ENCODE measurements at places on chromosomes 6 and 20.

DNA sequence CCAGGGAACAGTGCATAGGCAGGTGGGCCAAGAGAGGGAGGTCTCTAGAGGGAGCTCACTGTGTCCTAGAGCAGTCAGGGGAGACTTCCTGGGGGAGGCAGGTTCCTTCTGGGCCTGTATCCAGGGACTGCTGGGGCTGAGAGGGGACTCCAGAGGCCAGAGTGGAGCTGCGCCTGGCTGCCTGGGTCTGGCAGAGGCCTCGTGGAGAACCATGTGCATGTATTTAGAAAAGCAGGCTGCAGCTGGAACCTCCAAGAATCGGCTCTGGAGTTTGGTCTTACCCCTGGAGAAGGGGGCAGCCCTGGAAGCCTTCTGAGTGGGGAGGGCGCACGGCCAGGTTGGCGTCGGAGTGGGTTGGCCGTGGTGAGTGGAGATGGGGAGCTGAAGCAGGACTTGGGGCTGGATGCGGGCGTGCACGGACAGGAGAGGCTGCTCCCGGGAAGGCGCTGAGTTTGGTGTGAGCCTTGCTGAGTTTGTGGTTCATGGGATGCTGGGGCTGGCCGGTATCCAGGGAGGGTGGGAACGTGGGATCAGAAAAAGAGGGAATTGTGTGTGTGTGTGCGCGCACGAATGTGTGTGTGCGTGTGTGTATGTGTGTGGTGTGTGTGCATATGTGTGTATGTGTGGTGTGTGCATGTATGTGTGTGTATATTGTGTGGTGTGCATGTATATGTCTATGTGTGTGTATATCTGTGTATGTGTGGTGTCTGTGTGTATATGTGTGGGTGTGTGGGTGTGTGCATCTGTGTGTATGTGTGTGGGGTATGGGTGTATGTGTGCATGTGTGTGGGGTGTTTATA lies 10.8 kb downstream of the VSTM2L start:
- no peak for DNase-seq

GRCh38 chr6:102154176-102154575 lies 760.7 kb downstream of the GRIK2 start:
- DNase-seq = no peak

DNA sequence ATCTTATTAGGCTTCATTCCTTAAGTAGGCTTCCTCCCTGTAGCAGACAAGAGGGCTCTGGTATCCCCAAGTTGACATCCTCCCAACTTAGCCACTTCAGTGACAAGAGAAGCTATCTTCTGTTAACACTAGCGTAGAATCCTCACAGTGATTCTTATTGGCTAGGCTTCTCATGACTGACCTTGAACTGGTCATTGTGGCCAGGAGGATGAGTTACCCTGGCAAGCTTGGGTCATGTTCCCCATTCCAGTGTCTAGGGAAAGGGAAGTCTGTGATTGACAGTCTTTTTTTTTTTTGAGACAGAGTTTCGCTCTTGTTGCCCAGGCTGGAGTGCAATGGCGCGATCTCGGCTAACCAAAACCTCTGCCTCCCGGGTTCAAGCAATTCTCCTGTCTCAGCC lies 7.1 kb downstream of the CDKAL1 start:
- DNase-seq = no peak

GRCh38 chr6:90195094-90195829 lies 101.4 kb downstream of the BACH2 start:
- no peak for DNase-seq

DNA sequence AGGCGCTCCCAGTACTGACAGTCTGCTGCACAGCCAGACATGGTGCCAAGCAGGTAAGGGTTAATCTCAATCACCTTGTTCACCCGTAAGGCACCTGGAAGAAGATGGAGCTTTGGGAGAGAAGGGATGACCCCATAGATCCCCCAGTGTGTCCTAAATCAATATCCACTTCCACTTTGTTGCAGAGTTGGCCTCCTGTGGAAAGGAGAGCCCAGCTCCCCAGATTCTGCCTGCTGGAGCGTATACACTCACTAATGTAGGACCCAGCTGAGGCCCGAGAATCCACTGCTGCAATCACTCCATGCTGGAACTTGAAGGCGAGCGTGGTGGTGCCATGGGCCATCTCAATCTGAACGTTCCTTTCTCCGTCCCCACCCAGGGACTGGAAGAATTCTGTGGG lies 1.2 kb downstream of the PSMB8 start:
- no peak for DNase-seq

DNA sequence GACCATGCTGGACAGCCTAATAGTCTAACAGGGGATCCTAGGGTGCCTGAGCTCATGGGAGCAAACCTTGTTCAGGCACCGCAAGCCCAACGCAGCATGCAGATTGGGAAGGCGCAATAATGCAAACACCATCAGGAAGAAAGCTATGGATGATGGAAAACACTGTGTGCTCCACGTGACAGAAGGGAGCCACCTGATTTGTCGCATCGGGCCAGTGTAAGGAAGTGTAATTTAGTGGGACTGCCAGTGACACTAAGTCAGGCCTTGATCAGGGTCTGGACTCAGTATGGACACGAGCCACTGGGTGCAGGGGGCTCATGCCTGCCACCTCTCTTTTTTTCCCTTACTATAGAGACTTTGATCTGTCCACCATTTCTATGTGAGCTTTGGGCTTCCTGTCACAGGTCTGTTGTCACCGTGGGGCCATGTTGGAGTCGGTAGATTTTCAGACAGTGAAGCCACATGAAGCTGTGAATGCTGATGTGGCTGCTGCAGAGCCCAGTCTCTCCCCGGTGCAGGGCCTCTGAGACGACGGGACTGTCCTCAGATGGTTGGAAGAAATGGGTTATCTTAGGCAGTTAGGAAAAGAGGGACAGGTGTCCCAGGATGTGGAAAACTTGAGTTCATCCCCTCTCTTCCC lies 74.2 kb upstream of the AGPAT4 start:
- DNase-seq = no peak

DNA sequence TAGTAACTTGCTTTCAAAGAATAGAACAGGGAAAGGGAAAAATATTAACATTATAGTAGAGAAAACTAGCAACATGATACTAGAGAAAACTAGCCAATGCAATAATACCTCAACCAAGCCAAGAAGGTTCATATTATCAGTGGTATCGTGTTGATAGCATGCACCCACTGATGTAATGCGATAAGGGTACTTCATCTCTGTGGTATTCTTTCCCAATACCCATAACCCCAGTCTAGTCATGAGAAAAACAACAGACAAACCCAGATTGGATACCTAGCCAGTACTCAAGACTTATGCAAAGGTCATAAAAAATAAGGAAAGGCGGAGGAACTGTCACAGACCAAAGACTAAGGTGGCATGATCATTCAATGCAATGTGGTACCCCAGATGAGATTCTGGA lies 21.0 kb downstream of the BLOC1S5 start:
- no peak for DNase-seq
